ENCODE measurements at places on chromosomes 13 and 19.

GRCh38 chr13:65236841-65237418, 1993.2 kb downstream of the PCDH9 start:
- no peak for DNase-seq

GRCh38 chr19:49418511-49418910, 4.7 kb downstream of the PTH2 start:
- no peak for DNase-seq

DNA sequence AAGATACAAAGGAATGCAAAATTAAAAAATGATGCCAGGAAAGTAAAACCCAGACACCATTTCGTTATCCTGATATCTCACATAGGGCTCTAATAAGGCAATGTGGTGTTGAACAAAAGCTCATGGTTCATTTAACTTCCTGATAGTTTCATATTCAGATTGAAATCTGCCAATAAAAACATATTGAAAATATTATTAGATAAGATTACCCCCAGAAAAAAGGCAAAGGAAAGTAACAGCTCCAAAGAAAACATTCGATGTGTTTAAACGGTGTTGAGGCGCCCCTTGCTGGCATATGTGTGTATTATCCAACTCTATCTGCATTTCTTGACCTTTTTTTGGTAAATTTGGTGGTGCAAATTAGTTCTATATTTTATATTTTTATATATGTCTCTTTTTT, 75.9 kb downstream of the ESD start:
- no peak for DNase-seq

DNA sequence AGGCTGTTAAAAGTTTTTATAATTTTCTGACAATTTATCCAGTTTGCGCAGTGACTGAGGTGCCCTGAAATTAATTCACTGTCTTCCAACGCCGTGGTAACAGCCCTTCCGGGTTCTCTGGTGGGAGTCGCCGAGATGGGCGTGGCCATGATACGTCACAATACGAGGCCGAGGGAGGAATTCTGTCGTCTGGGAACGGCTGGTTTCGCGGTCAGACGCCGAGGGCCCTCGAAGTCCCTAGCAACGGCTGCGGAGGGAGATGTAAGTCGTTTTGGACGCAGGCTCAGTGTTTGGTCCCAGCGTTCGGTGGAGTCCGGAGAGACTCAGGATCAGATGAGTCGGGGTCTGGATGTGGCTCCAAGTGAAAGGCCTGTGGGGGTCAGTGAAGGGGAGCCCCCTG, 21.7 kb downstream of the ZNF613 start:
- no peak for DNase-seq

DNA sequence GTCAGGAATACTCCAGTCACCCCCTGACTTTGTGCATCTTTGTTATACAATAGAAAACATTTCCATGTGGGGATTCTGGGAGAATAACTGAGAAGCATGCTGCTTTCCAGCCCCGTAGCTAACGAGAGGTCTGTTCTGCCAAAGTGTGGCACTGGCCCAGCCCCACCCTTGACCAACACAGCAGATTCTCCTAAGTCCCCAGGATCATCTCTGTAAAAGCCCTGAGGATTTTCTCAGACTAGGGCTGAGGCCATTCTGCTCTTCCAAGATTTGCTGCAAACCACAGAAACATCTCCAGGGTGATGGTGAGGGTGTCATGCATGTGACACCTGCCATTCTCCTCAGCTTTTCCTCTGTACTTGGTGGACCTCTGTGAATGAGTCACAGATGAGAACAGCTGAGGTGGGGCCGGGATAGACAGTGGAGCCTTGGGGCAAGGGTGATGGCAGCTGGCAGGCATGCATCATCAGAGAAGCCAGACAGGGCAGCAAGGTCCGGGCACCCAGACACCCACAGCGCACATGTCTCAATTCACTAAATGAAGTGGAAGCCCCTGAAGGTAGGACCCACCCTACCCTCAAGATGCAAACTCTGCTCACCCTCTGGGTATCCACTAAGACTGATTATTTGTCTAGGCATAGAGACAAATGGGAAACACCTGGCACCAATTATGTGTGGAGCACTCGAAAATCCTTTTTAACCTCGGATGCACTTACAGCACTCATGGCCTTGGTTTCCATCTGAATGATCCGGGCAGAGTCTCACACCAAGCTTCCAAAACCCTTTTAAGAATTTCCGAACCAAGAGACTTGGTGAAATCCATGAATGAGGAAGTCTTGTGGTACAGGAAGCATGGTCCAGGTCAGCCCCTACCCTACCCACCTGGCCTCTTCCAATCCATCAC, 20.1 kb upstream of the DOCK9 start:
- peak; percentile 14 for DNase-seq

GRCh38 chr19:29543381-29543780, 17.6 kb downstream of the VSTM2B start:
- no peak for DNase-seq

GRCh38 chr13:35475960-35476943, at the start of gene MAB21L1:
MAB21L1 (minus strand) TSS chr13:35476689; CDS start chr13:35476138, 551 bp downstream.
- DNase-seq = no peak

DNA sequence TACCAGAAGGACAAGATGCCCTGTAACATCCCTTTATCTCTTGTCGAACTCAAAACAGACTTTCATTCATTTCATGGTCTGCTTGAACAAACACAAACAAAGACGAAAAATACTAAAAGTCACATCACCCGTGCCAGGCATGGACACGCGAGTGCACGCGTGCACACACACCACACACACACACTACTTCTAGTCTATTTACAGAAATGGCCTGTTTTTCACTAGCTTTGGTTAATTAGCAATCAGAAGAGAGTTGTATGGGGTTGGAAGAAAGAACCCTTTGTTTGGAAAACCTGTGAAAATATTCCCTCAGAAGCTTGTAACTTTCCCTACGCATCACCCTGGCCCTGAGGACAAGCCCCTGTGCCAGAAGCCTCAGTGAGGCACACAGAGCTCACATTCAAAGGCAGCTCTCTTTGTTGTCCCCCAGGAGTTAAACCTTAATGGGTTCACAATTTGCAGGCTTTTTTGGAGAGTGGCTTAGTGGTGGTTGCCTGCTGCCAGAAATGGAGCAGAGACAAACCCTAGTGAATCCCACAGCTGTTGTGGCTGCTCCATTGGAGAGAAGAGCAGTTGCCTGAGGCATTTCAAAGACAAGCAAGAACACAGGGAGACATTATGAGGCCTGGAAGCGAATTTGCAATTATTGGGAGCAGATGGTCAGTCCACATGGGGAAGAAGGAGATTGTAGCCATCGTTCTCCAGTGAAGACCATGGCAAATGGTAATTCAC, 55.9 kb downstream of the STARD13 start:
- DNase-seq = no peak

- DNase-seq = no peak
These were observed 73.4 kb upstream of the POMP start for GRCh38 chr13:28585561-28585960.

GRCh38 chr19:3618144-3618810, 8.3 kb downstream of the CACTIN start:
- no peak for DNase-seq

- no peak for DNase-seq
These were observed 324.9 kb upstream of the SPRY2 start for GRCh38 chr13:80665792-80666333.

GRCh38 chr13:91312324-91312723, 35.2 kb upstream of the MIR17HG start:
- no peak for DNase-seq

- DNase-seq = no peak
These were observed 23.0 kb downstream of the IER2 start for GRCh38 chr19:13173139-13173737.

- no peak for DNase-seq
These were observed 17.2 kb upstream of the SLITRK6 start for GRCh38 chr13:85816413-85816812.

GRCh38 chr13:108194435-108194936, 20.9 kb downstream of the LIG4 start:
- DNase-seq = no peak

- DNase-seq = no peak
These were observed 47.2 kb downstream of the RFXAP start for GRCh38 chr13:36866232-36866631.

GRCh38 chr13:49407068-49407467, 36.8 kb downstream of the CAB39L start:
- DNase-seq = no peak

DNA sequence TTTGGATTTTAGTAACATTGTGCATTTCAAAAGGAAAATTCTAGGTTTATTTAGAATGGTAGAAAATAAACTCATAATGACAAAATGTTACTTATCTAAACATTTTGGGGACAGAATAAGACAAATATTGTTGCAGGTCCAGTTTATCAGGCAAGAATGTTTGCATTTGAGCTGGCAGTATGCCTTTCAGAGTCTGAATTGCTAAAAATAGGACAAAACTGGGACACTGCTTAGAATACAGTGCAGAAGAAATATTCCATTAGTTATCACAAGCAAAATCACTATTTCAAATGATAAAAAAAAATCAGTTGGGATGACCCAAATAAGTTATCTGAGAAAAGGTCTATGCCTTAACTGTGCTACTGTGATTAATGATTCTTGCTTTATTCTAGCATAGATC, 870.3 kb upstream of the MIR17HG start:
- no peak for DNase-seq

GRCh38 chr19:45168767-45169351, 8.1 kb upstream of the NKPD1 start:
- DNase-seq = no peak
